ENCODE measurements at places on chromosomes 16 and 17.

DNA sequence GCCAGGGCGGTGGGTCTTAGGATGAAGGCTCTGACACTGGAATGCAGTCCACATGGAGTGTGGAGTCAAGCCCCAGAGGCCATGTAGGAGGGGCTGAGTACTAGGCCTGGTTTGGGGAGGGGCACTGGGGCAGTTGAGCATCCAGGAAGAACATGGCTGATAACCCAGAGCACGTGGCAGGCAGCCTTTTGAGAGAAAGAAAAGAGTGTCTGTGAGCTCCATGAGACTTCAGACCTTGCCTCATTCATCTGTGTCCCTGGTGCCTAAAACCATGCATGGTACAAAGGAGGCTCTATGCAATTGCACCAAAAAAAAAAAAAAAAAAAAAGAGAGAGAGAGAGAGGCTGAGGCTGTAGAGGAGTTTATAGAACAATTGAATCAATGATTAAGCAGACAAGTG lies 14.6 kb downstream of the SLC46A1 start:
- DNase-seq: no peak

GRCh38 chr16:87679593-87680271 lies 77.4 kb downstream of the JPH3 start:
- DNase-seq: no peak

DNA sequence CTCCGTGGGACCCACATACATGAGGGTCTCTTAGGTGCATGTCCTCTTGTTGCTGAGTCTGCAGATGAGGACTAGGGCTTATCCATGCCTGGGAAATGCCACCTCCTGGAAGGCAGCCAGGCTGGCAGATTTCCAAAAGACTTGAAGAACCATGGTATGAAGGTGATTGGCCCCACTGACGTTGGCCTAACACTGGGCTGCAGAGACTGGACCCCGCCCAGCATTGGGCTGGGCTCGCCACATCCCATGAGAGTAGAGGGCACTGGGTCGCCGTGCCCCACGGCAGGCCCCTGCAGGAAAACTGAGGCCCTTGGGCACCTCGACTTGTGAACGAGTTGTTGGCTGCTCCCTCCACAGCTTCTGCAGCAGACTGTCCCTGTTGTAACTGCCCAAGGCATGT lies 38.2 kb upstream of the IL21R start:
- no peak for DNase-seq

GRCh38 chr16:54631782-54632181 lies 298.9 kb upstream of the IRX5 start:
- no peak for DNase-seq
